ENCODE measurements at places on chromosomes 2 and 18.

DNA sequence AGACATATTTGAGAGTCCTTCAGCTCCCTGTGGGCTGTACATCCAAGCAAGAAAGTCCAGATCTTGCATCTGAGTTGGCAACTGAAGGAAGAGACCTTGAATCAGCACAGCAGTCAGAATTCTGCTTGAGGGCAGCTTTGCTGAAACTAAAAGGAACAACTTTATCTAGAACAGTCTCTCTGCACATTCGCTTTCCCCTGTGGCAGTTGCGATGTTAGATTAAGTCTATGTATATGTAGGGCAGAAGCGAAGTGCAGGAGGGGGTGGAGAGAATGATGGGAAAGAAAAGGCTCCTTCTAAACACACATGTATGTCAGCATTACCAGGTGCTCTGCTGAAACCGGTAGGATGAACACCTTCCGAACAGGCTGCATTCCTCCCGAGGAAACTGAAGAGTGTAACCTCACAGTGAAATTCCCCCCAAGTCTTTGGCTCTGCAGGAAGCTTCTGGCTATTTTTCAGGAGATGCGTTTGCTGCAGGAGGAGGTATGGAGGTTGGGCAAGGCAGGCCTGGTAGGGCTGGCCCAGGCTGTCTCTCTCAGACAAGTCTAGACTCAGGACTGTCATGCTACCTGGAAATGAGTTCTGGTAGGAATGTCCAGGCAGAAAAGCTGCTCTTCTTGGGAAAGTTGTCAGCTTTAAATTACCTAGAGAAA lies 70.0 kb upstream of the ATL2 start:
- no peak for DNase-seq

DNA sequence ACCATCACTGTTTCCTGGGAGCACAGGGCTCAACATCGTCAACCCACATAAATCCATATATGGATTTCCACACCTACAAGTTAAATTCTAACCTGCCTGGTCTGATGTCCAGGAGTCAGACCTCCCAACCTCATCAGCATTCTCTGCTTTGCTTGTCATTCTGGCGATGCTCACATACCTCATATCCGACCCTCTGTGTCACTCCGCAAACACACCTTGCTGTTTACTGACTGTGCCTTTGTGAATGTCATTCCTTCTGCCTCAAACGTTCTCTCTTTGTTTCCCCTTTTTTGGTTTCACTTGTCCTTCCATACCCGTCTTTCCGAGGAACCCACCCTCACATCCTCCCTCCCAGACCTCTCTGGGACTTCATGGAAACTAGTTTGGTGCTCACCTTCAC lies 187.1 kb downstream of the ACTR3 start:
- no peak for DNase-seq

DNA sequence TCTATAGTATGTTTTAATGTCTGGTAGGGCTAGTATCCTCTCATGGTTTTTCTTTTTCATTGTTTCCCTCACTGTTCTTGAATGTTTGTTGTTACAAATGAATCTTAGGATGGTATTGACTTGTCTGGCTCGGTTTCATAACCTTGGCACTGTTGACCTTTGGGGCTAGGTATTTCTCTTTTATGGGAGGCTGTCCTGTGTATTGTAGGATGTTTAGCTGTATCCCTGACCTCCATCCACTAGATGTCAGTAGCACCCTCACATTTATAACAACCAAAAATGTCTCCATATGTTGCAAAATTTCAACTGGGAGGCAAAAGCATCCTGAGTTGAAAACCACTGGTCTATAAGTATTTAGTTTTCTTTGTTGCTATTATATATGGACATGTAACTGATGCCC lies 7.0 kb upstream of the AOX1 start:
- no peak for DNase-seq

- no peak for DNase-seq
These were observed 57.4 kb downstream of the RAB31 start for GRCh38 chr18:9765501-9765900.

- no peak for DNase-seq
These were observed 397.7 kb upstream of the HNRNPA3 start for GRCh38 chr2:176814740-176815367.

DNA sequence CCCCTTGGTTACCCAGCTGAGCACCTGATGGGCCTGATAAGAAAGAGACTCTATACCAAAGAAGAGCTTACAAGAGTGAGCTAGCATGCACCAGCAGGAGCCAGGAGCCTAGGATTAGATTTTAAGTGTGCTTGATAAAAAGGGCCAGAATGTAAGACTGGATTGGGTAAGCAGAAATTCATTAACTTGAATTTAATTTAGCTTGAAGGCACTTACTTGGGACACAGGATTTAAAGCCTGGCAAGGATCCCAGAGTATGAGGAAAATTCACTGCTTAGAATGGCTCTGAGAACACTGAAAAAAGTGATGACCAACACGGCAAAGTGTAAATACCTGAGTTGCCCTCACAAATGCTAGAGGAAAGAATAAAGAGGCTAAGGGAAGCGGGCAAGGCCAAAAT lies 91.3 kb upstream of the RBBP8 start:
- DNase-seq: no peak

DNA sequence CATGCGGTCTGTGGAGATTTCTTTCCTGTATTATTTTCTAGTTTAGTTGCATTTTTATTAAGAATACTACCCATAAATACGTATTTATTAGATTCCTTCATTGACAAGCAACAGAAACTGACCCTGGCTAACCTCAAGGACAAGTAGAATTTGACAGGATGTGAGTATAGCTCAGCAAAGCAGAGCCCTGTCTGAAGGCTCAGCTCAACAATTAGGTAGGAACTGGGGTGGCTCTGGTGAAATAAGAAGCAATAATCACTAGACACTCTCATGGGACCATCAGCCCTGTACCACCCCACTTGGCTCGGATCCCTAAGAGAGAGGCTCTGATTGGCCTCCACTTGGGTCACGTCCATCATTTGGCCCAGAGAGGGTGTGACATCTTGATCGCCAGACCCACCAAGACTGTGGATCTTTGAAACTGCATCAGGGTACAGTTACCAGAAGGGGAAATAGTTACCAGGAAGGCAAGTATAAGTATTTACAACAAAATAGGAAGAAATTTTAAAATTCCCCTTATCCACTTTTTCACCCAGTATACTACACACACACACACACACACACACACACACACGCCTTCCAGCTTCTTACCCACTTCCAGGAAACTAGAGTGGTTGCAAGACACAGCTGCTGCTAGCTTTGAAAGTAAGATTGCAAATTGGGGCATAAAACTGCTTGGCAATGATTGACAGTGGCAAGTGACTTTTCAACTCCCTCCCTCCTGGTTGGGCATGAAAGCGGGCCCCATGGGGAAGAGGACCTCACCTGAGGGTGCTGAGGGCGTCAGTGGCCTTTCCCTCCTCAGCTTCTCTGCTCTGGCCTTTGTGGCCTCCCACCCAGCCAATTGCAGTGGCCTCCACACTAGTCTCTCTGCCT lies 41.8 kb downstream of the KCTD18 start:
- peak; percentile 78 for DNase-seq

DNA sequence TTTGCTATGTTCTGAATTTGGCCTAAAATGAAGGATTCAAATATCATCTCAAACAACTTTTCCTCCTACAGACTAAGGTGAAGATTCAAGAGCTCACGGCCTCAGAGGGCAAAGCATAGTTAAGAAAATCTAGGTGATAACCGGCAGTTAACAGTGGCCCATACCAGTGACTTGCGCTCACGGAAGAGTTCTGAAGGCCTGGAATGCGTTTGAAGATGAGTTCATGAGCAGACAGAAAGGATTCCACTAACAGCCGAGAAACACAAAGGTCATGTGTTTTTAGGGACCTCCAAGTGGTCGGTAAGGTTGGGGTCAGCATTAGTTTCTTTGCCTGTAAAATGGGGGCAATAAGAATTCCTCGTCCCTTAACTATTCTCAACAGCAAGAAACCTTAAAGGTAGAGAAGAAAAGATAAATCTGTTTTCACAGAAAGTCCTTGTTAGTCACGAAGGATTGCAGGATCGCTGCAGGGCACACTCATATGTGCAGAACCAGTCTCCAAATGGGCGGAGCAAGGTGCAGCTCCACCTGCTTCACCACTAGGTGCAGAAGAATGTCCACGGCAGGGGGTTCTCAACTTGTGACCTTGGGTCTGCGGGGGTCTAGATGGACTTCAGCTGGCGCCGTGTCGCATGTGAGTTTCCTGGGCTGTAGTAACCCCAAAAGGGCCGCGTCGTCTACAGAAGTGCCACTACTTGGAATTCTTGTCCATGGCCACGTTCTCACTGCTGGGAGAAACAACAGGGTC lies 708 bp upstream of the RPIA start:
- peak; percentile 58 for DNase-seq

Data from CD4-positive, alpha-beta T cell treated with Interferon alpha-2 for 1 hour (primary cell).